ENCODE measurements at places on chromosomes 3 and 15.

GRCh38 chr3:196111939-196112386 is 30.1 kb upstream of the TFRC start:
- DNase-seq = peak; percentile 18

DNA sequence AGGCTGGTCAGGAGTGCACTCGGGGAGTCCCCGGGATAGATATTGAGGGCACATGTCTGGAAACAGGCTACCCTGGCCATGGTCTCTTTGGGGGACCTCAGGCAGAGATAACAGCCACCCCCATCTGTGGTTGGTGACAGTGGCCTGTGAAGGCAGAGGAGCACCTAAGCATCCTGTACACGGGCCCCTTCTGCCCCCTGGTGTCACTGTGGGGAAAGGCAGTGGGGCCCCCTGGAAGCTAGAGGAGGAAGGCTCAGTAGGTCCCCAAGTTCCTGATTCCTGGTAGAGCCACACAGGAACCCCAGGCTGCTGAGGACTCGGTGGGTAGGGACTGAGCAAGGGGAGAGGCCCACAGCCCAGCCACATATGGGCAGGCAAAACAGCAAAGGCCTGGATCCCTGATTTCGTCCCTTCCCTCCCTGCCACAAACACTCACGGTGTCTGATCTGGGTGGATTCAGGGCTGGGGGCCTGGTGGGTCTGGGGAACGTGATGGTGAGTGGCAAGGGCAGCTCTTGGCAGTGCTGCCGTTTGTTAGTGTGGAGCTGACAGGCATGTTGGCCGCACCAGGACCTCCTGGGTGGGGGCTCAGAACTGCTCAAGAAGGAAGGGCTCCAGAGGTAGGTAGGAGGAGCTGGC is 14.1 kb upstream of the CXCR6 start:
- peak; percentile 58 for DNase-seq

GRCh38 chr3:14320219-14320618 is 82.2 kb upstream of the SLC6A6 start:
- DNase-seq = no peak

DNA sequence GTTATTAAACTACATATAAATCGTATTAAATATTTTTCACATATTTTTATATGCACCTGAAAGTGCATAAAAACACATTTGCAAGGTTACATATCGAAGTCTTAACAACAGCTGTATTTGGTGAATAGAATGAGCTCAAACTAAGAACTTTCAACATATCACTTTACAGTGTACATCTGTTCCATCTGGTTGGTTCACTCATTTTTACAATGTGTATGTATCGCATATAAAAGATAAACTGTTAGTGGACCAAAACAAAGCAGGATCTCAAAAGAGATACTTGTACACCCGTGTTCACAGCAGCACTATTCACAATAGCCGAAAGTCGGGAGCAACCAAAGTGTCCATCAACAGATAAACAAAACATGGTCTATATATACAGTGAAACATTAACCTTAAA is 55.8 kb downstream of the TBL1XR1 start:
- no peak for DNase-seq

- no peak for DNase-seq
These were observed 30.3 kb downstream of the DUSP7 start for GRCh38 chr3:52026041-52026440.

DNA sequence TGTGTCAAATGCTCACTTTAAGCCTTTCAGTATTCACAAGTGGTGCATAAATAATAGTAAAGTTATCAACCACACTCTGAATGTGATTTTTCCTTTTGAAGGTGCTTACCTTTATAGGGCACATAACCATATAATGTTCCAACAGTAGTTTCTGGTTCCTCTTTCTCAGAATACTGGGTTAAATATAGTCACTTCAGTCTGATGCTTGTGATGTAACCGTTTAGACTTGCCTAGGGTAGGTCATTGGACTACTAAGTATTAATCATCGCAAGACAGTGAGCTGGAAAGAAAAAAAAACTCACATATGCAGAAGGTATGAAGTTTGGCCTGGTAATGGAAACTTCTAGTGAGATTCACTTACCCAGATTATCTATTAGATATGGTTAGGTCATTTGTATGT is 1.9 kb downstream of the KBTBD8 start:
- no peak for DNase-seq

GRCh38 chr15:98763179-98763578 is 114.8 kb downstream of the IGF1R start:
- no peak for DNase-seq

DNA sequence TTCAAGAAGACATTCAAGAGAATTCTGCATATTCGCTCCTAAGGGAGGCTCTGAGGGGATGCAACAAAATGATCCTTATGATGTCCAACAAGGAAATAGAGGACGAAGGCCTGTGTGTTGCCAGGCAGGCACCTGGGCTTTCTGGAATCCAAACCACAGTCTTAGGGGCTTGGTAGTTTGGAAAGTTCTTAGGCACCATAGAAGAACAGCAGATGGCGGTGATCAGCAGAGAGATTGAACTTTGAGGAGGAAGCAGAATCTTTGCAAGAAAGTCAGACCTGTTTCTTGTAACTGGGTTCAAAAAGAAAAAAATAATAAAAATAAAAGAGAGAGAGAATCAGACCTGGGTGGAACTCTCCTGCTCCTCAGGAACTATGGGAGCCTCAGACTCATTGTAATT is 11.7 kb upstream of the ATG7 start:
- no peak for DNase-seq

DNA sequence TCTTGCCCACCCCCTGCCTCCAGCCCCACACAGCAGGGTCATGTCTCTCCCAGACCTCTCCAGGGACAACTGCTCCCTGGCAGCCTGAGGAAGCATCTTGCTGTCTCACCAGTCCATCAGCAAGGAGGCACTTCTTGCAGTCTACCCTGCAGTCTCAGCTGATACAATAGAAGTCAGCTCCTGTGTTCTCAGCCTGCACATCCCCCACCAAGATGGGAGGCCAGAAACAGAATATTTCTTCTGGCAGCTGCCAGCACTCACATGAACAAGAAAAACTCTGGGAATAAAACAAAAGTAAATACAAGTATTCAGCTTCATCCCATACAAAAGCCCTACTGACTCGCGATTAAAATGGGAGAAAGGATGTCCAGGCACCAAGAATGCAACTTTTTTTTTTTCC is 457.4 kb upstream of the PROK2 start:
- DNase-seq = no peak

DNA sequence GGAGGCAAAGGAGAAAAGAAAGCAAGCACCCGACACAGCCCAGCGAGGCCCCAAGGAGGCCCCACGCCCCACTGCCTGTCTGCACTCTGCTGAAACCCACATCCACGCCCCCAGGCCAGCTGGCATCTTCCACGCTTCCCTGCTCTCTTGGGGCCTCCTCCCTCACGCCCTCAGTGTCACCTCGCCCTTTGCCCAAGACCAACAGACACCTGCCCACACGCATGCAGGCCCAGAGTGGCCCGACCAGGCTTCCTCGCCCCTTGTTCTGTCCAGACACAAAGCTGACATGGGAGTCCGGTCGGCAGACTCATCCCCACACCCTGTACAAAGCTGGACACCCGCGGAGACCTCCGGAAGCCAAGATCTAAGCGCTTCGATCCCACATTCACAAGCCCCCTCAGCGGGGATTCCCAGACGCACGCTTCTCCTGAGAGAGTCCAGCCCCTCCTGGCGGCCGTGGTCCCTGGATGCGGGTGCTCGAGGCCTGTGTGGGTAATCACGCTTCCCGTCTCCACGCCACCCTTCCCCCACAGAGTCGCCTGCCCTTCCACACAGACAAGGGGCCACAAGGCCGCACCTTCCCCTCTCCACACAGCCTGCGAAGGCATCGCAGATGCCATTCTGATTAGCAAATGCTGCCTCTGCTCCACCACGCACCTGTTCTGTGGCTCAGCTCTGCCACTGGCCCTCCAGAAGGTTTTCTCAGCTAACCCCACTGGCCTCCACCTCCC is 176.6 kb downstream of the XXYLT1 start:
- no peak for DNase-seq

DNA sequence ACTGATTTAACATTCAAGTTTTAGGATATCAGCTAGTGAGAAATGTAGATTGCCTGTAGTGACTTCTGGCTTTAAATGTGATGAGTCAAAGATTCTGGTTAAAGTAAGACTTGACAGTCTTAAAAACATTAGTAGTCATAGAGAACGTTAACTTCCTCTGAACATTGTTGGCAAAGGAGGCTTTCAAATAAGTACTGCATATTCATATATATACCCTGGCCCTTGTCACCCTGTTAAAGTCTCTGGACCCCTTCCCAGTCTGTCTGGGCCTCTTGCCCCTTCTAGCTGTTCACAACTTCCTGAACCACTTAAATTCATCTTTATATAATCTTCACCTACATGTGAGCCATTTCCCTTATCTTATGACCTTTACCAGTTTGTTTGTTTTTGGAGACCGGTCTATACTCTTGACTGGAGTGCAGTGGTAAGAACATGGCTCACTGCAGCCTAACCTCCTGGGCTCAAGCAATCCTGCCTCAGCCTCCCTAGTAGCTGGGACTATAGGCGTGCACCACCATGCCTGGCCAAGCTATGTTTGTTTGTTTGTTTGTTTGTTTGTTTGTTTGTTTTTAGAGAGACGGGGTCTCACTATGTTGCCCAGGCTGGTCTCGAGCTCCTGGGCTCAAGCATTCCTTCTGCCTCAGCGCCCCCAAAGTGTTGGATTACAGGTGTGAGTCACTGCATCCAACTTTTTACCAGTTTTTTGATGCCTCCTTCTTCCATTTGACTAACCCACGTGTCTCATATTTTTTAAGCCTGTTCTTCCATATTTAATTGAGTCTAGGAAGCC is 64.4 kb upstream of the CRTC3 start:
- no peak for DNase-seq

DNA sequence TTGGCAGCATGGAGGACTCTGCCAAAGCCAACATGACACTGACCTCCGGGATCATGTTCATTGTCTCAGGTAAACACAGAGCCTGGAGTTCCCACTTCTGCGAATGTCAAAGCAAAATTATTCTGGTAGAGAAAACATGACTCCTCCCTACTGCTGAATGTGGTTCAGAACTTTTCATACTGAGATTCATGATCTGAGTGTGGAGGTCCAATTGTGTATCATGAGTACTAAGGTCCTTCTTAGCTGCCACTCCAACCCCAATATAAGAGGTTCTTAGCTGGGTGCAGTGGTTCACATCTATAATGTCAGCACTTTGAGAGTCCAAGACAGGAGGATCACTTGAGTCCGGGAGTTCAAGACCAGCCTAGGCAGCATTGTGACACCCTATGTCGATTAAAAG is 13.8 kb downstream of the CLDN18 start:
- no peak for DNase-seq

GRCh38 chr3:107430996-107431245 is 53.7 kb downstream of the CCDC54 start:
- no peak for DNase-seq

DNA sequence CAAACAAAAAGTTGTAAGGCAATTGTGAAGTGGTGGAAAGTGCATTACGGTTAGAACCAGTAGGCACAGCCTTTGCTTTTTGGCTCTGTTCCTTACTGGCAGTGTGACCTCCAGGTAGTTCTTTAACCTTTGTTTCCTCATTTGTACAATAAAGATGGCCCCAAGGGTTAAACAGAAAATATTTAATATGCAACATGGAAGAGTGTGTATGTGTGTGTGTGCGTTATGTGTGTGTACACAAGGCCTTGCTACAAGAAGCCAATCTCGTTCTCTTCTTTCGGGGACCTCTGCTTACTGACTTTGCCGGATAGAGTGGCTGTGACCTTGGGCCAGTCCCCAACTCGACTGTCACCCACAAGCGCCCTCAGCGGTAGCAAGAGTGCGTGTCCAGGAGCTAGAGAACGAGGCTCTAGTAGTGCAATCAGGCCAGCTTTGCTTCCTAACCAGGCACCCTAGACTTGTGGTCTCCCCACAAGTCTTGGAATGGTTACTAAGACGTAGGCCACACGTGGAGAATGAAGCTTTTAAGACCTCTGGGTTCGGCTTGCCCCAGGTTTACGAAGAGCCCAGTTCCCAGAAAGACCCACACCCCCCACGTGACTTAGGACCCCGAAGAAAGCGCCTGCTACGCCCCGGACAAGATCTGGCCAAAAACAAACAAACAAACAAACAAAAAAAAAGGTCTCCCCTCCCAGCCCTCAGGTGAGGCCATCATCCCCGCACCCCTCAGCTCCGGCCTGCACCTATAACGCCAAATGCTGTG is 593 bp downstream of the CIAO2A start:
- DNase-seq = peak; percentile 20

DNA sequence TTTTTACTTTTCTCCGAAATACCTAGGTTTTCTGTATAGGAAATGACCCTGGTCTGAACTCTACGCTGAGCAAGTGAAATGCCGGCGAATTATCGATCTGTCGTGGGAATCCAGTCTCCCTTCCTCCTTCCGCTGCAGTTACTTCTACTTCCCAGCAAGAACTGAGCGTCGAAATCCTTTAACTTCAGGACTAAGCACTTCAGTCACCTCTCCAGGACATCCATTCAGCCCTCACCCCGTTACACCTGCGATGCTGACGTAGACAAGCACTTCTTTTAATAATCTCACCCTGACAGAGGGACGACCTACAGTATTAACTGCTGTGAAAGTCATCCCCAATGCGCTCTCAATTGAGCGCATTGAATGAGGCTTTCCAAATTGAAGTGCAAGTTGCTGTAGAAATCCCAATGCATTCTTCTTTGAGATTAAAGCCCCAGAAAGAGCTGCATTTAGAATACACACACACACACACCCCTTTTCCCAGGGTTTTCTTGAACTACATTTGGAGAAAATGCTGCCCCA is 1.3 kb downstream of the TOP2B start:
- no peak for DNase-seq

GRCh38 chr3:59127071-59127470 is 77.2 kb upstream of the CFAP20DC start:
- DNase-seq = no peak

- DNase-seq = no peak
These were observed 63.0 kb downstream of the NCEH1 start for GRCh38 chr3:172647823-172648222.

- DNase-seq = no peak
These were observed 128.5 kb upstream of the GAP43 start for GRCh38 chr3:115494826-115495225.

DNA sequence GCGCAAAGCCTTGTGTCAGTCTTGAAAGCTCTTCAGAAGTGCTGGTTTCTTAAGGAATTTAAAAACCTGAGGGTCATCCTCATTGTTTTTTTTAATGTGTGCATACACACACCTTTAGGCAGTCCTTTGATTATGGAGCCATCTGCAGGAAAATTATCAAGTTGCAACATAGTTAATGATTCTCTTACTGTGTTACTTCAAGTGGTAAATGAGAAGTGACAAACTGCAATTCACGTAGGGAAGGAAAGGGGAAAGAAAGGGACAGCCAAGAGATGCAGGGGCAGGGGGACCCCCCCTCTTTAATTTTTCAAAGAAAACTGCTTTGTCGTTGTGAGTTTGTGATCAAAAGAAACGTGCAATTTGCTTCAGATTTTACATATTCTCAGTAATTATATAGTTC is 162.4 kb upstream of the CGNL1 start:
- no peak for DNase-seq

DNA sequence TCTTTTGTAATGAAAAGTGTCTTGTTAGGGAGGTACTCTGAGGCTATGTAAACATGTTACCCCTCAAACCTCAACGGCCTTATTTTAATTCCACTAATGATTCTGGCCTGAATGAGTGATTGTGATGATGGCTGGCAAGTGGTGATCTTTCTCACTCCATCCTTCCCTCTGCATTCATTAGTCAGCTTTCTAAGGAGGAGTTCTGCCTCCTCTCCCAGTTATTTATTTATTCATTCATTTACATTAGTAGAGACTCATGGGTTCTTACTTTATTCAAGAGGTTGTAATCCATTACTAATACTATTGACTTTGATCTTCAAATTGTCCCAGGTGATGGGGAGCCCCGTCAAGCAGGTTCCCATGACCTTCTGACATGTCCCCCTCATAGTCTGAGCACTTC is 35.3 kb downstream of the GNB5 start:
- no peak for DNase-seq

GRCh38 chr3:150127011-150127490 is 156.4 kb upstream of the PFN2 start:
- no peak for DNase-seq
